ENCODE measurements at places on chromosomes 4 and X.

GRCh38 chrX:136304493-136304892 lies 3.7 kb downstream of the ADGRG4 start:
- no peak for DNase-seq

DNA sequence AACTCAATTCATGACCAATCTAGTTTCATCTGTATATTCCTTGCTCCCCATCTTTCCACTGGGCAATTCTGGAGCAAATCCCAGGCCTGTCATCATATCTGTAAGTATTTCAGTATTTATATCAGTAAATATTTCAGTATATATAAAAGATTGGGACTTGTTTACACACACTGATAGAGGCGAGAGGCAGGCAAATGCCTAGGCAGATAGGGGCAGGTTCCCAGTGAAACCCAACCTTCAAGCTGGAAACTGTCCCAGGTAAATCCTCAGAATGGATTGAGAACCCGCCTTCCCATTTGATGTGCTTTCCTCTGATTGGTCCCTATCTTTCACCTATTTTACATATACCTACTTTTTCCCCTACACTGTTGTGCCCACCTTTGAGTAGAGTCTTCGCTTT lies 23.8 kb upstream of the TBC1D1 start:
- DNase-seq = no peak

DNA sequence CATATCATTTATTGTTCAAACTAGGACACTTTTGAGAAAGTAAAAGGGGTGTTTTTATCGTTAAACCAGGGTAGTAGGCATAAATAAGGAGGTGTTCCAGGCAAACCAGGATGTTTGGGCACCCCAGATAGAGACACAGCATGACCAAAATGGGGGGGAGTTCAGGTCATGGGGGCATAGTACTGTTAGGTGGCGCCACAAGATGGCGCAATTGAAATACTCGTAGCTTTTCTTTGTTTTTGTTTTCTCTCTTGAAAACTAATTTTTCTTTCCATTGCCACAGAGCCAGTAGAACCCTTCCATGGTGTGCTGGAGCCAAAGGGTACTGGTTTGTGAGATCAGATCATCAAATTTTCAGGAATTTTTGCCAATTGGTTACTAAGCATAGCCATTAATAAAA lies 283.4 kb downstream of the BCOR start:
- no peak for DNase-seq

DNA sequence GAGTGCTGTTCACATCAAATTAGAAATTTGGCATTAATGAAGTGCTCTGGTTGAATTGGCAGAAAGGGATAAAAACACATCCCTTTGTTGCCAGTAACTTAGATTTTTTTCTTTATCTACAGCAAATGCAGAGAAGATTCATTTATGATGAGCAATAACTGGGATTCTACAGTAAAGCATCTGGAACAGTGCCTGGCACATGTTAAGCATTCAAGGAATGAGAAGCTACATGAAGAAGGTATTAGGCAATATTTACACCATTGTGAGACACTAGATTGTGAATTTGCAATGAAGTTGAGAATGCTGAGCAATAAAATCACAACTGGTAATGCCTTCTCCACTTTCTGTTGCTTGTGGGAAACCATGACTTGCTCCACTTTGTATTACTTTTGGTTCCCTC lies 33.5 kb downstream of the PCDH19 start:
- DNase-seq = peak; percentile 65

DNA sequence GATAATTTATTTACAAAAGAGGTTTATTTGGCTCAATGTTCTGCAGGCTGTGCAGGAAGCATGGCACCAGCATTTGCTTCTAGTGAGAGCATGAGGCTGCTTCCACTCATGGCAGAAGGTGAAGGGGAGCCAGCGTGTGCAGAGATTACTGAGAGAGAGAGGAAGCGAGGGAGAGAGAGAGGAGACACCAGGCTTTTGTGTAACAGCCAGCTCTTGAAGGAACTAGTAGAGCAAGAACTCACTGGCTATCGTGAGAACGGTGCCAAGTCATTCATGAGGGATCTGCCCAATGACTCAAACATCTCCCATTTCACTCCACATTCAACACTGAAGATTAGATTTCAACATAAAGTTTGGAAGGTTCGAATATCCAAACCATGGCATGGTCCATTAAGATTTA lies 12.7 kb downstream of the GUCY1A1 start:
- no peak for DNase-seq

- DNase-seq = no peak
Observed at GRCh38 chr4:185096032-185096653, 46.9 kb upstream of the SLC25A4 start.

Data from fibroblast of skin of left biceps (primary cell).